ENCODE measurements at places on chromosomes 5 and 9.

- DNase-seq, result no peak
Observed at GRCh38 chr9:133915534-133916158, 76.5 kb downstream of the VAV2 start.

DNA sequence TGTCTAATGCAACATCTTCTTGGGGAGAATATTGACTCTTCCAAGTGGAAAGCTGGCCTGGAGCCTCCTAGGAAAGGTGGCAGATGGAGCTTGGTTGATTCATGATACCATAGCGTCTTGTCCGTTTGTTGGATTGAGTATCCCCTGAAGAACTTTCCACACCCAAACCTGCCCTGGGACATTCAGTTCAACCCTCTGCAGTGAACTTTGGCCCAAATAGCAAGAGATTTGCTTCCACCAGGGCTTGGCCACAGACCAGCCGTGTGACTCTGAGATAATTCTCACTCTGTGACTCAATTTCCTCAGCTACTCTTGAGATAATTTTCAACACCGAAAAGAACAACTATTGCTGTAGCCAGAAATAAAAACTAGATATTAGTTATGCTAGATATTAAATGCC lies 108.0 kb upstream of the RAD23B start:
- no peak for DNase-seq

DNA sequence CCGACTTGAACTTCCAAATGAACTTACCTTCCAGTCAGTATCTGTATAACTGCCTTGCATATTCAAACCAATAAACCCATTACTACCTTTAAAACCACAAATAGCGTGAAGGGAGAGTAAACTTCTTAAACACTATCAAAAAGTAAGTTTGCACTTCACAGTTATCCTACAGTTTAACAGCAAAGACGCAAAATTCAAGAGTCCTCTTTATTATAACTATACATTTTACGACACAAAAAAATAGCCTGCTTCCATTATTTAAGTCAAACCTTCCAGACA lies 1.8 kb downstream of the PTBP3 start:
- DNase-seq, result no peak

DNA sequence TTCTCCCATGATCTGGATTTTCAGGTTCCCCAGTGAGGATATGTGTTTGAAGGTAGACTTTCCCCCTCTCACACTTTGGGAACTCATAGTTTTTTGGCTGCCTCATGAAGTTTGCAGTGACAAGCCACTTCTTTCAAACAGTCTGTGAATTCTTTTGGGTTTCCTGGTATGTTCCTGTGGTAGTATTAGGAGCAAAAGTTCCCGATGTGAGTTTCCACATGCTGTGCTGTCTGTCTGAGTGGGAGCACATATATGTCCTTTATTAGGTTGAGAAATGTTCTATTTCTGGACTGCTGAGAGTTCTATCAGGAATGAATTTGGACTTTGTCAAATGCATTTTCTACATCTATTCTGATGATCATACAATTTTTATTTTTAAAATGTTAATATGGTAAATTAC lies 273.2 kb upstream of the TARS1 start:
- DNase-seq, result no peak

DNA sequence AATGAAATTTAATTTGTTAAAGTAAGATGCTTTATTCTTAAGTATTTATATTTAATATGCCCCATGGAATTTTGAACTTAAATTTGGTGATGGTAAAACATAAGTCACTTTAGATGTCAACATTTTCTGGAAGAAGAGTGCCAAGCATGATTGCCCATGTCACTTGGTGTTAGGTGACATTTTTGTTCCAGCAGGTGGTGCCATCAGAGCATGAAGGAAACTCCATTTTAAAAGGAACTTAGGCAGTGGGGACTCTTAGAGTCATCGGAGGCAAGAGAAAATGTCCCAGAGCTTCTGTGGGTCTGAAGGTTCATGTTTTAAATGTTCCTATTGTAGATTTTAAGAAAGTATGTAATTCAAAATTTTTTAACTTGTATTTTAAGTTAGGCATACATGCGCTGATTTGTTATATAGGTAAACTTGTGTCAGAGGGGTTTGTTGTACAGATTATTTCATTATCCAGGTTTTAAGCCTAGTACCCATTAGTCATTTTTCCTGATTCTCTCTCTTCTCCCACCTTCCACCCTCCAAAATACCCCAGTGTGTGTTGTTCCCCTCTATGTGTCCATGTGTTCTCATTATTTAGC lies 789.3 kb downstream of the SEMA5A start:
- peak; percentile 52 for DNase-seq

GRCh38 chr9:96514108-96514799 lies 64.3 kb downstream of the HABP4 start:
- DNase-seq, result no peak

DNA sequence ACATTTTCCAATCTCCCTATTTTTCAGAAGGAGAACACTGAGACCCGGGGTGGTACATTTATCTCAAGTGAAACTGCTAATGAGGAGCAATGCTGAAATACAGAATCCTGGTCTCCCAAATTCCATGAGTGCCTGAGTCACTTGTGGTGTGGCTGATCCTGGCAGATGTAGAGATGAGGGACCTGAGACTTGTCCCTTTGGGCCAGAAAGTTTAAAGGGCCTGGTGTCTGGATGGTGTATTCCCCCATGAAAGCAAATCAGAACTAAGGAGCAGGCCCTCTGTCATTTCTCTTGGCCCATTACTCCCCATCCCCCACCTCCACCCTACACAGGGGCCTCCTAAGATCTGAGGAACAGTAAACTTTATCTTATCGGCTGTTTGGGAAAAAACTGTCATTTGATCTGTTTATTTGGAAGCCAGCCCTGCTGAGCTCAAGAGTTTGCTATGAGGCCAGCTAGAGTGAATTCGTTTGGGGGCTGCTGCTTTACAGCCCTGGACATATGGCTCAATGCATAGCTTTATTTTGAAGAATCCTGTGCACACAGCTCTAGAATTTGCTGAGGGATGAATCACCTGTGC lies 140.3 kb downstream of the LHFPL2 start:
- no peak for DNase-seq

GRCh38 chr5:158812408-158812807 lies 287.3 kb downstream of the EBF1 start:
- peak; percentile 15 for DNase-seq

DNA sequence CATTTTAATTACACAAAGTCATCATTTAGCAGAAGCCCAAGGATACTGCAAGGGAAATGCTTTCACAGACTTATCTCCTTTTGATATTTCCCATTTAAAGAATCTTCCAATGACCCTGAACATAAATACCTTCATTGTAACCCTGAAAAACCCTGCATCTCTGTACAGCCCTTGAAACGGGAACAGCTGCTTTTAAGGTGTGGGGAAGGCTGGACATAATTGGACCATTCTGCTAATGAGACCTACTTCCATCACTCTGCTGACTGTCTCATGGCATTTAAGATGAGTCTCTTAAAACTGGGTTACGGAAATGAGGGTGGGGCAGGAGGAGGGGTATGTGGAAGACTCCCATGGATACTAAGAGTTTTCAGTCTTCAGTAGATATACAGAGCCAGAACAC lies 485.8 kb downstream of the BRINP1 start:
- no peak for DNase-seq

- DNase-seq, result no peak
Observed at GRCh38 chr5:19619571-19619970, 368.4 kb downstream of the CDH18 start.

DNA sequence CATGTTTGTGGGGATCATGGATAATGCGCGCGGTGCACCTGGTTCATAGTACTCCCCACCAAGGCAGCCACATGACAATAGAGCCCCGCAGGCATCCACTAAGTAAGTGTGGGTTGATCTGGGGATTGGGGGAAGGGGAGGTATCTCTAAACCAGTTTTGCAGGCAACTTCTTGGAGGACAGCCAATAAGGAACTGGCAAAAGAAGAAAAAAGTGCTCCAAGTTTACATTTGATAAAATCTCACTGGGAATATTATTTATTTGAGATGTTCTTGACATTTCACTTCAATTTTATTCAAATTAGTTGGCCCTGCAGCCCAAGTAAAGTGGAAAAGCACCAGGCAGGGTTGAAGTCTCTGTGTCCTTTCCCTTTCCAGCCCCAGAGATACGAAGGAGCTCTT lies 8.5 kb downstream of the FBP1 start:
- DNase-seq, result no peak

- DNase-seq, result no peak
Observed at GRCh38 chr5:17448877-17449276, 49.2 kb upstream of the TAF11L2 start.

All from NB4 (cell line).